ENCODE measurements at places on chromosomes 12 and 14.
A peak's percentile ranks its signal among the peaks of the same experiment; 100 is the strongest.

- DNase-seq, result no peak
These were observed 120.1 kb downstream of the BICD1 start for GRCh38 chr12:32226768-32227167.

DNA sequence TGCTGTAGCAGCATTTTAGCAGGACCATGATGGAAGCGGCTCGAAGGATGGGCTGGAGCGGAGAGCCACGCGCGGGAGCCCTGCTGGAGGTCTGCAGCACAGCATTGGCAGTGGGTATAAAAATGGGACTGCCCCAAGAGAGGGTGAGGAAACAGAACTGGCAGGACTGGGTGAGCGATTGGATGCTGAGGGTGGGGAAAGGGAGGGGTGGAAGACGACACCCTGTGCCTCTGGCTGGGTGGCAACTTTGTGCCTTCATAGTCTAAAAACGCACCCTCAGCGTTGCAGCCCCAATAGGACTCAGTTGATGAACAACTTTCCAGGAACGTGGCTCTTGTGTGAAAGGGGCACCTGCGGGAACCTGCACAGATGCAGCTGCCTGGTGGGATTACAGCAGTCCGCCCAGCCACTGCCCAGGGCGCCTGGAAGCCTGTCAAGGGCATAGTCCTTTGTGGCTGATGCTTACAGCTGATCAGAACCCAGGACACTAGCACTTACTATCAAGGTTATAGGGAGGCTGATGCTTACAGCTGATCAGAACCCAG lies 73.0 kb downstream of the NINJ2 start:
- peak; percentile 24 for DNase-seq

GRCh38 chr12:120225852-120226640 lies 25.1 kb upstream of the RPLP0 start:
- DNase-seq, result no peak

DNA sequence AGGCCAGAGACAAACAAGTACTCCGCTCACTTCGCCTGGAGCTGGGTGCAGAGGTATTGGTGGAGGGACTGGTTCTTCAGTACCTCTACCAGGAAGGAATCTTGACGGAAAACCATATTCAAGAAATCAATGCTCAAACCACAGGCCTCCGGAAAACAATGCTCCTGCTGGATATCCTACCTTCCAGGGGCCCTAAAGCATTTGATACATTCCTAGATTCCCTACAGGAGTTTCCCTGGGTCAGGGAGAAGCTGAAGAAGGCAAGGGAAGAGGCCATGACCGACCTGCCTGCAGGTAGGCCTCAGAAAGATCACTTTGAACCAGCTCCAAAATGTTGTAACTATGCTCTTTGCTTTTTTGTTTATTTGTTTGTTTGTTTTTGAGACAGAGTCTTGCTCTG lies 1.6 kb downstream of the CRADD start:
- no peak for DNase-seq

DNA sequence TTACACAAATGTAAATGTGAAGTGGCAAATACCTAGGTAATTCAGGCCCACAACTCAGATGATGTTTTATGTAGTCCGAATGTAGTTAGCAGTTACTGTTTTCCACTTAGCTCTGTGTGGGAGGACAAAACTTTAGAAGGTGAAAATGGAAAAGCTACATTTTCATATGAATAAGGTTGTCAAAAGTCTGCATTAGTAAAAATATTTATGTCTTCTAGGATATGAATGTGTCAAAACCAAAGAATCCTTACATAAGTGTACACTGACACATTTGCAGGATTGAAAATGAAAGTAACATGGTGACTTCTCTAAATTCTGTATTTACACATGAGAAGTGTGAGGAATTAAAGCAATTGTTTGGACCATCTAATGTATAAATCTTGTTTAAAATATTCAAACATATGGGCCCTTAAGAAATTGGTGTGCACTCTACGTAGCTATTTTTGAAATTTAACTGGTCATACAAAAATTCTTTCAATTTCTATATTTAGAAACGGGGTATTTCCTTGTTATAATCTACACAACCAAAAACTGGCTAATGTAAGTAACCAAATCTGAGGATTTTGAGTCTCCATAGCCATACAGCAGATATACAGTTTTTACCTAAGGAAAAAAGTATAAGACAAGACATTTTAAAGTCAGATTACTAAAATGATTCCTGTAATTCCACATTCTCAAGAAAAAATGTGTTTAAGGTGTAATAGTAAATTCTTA lies 5.4 kb downstream of the CDKN1B start:
- DNase-seq, result no peak

DNA sequence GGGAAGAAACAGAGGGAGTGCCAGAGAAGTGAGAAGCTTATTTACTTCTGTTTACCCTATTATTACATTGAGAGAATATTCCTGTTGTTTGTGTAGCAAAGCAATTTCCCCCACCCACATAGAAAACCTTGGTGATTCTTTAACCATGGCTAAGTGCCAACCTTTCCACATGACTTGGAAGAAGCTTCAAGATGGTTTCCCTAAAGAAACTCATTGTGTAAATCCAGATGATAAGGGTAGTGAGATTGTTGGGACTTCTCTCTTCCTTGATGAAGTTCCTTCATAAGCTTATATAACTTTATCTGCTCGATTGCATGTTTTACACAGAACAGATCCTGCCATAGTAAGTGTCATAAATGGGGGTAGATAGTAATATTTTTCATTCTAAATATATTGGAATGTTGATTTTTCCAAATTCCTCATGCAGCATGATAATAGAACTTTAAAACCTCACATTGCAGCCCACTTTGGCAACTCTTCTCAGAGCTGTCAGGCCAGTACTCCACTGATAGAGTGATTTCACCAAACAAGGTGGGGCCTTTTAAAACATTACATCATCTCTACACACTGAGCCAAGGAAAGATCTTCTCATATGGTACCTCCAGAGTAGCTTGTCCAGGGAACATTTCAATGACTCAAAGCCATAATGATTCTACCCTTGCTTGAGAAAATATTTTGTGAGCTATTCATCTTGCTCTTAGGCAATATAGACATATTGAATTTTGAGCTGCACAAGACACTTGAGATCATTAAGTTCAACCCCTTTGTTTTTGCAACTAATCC lies 47.8 kb upstream of the KIF21A start:
- DNase-seq, result no peak

GRCh38 chr12:89072294-89073026 lies 279.8 kb downstream of the DUSP6 start:
- DNase-seq, result no peak

DNA sequence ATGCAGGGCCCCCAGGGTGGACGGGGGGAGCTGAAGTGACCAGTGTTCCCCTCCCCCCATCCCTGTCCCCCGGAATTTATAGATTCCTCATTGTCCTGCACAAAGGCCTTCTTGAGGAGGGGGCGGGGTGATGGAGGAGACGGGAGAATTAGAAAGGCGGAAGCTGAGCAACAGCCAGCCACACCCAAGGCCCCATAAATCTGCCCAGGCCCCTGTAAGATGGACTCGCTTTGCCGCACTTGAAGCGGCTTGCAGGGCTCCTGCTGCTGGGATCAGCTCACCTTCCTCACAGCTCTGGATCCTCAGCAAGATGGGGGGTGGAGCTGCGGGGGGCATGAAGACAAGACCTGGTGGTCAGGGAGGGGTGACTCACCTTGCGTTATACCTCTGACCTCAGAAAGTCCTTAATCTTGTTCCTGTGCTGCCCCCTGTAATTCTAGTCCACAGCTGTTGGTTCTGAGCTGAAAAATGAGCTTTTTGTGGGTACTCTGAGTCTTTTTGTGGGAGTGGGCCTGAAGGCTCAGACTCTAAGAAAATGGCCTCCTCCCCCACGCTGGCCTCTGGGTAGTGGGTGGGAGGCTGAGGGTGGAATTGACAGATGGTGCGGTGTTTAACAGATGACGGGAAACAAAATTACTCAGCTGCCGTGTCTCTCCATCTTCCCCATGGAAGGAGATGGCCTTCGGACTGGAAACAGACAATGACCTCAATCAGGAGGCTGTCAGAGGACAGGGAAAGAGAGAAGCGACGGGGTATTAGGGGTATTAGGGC lies 15.8 kb upstream of the ANKRD33 start:
- DNase-seq, result no peak

GRCh38 chr12:15823360-15824128 lies 34.4 kb upstream of the EPS8 start:
- no peak for DNase-seq
